GM10248 (cell line): ENCODE measurements at places on chromosomes 13 and 19.

DNA sequence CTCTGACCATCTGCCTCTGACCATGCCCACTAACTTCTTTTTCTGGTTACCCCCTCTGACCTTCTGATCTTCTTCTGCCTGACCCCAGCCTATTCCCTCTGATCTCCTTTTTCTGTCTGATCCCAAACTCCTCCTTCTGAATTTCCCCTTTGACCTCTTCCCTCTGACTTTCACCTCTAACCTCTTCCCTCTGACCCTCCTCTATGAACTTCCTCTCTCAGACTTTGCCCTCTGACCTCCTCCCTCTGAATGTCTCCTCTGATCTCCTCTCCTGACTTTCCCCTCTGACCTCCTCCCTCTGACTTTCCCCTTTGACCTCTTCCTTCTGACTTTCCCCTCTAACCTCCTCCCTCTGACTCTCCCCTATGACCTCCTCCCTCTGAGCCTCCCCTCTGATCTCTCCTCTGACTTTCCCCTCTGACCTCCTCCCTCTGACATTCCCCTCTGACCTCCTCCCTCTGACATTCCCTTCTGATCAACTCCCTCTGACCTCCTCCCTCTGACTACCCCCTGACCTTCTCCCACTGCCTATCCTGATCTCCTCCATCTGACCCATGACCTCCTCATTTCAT lies 3.5 kb downstream of the COL5A3 start:
- DNase-seq = no peak

- no peak for DNase-seq
Measured at GRCh38 chr13:51342706-51343105, 3.2 kb downstream of the SERPINE3 start.

- DNase-seq = no peak
Measured at GRCh38 chr13:51147732-51148131, 36.7 kb upstream of the C13orf42 start.

DNA sequence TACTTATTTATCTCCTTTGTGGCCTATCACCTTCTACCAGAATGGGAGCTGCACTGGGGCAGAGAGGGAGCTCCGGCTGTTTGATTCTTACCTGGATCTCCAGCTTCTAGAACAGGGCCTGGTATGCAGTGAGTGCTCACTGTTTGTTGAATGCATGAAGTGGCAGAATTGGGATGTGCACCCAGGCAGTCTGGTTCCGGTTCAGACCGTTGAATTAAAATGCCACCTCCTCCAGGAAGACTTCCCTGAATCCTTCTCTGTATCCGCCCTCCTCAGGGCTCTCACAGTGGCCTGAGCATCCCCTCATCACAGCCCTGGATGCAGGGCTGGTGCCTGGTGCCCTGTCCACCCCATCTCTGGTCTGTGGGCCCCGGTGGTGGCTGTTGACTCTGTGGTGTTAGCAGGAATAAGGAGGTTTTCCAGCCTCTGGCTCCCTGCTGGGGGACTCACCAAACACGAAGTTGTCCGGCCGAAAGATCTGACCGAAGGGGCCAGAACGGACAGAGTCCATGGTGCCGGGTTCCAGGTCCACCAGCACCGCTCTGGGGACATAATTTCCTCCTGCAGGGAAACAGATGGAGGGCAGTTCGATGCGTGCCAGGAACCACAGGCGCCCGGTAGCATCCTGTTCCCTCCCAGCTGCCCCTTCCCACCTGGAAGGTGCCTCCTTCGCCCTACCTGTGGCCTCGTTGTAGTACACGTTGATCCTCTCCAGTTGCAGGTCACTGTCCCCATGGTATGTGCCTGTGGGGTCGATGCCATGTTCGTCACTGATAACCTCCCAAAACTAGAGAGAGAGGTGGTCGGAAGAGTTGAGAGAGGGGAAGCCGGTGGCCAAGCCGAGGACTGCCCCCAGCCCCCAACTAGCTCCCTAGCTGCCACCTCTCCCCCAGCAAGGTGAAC lies 1.0 kb downstream of the TUBB4A start:
- no peak for DNase-seq

DNA sequence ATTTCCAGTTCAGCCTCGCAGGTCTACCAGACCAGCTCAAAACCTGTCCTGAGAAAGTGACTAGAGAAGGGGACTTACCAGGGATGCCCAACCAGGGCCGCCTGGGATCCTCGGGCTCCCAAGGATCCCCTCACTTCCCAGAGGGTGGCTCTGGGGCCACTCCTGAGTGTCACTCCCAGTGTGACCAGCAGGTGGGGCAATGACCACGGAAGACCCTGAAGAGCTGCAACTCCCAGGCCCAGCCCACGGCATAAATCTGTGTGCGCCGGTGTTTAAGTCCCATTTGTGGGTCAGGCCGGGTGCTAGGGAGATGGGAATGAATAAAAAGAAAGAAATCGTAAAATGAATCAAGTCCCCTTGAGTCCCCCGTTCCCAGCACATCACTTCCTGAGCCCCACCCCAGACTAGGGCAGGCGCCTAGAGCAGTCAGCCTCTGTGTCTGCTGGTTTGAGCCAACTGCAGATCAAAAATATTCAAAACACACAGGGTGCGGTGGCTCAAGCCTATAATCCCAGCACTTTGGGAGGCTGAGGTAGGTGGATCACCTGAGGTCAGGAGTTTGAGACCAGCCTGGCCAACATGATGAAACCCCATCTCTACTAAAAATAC lies 10.7 kb downstream of the PTGIR start:
- peak; percentile 82 for DNase-seq

GRCh38 chr13:29654843-29655547 lies 59.5 kb upstream of the SLC7A1 start:
- DNase-seq = no peak

DNA sequence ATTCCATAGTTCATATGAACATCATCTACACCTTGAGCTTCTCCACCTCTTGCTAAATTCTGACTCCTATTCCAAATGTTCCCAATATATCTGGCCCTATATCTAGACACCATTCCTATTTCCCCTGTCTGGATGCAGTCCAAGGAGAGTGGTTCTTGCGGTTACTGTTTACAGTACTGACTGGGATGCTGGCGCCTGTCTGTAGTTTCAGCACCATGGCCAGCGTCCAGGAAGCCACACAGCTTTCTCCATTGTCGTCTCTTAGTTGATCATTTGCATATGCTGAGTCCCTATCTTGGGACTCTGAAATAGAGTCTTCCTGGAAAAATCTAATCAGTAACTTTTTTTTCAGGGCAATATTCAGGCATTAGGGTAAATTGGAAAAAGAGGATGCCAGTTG lies 14.9 kb downstream of the LAIR2 start:
- peak; percentile 65 for DNase-seq

DNA sequence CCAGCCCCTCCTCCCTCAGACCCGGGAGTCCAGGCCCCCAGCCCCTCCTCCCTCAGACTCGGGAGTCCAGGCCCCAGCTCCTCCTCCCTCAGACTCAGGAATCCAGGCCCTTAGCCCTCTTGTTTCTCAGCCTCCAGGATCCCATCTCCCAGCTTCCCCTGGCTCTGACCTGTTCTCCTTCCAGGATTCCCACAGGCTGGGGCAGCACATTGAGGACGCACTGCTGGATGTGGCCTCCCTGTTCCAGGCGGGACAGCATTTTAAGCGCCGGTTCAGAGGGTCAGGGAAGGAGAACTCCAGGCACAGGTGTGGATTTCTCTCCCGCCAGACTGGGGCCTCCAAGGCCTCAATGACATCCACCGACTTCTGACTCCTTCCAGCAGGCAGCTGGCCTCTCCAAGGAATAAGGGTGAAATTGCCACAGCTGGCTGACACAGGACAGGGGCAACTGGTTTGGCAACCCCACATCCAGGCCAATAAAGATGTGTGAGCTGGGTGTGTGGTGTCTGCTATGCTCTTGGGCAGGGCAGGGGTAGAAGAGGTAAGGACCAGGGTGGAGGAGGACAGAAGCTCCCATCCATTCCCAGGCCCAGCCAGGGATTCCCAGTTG lies 22.4 kb downstream of the CPT1C start:
- no peak for DNase-seq

- DNase-seq = no peak
Measured at GRCh38 chr19:5343848-5344247, 3.2 kb upstream of the PTPRS start.

DNA sequence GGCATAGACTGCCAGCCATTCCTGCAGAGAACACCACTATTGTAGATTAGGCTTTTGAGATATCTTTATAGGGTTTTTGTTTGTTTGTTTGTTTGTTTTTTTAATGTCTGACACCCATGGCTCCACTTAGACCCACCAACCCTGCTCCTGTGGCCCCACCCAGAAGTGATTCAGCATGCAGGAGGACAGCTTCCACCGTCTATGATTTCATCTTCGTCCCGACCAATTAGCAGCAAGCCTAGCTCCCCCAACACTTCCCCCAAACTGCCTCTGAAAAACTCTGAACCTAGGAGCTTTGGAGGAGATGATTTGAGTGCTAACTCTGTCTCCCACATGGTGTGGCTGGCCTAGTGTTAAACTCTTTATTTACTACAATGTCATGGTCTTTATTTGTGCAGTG lies 108.3 kb upstream of the RXFP2 start:
- DNase-seq = no peak

DNA sequence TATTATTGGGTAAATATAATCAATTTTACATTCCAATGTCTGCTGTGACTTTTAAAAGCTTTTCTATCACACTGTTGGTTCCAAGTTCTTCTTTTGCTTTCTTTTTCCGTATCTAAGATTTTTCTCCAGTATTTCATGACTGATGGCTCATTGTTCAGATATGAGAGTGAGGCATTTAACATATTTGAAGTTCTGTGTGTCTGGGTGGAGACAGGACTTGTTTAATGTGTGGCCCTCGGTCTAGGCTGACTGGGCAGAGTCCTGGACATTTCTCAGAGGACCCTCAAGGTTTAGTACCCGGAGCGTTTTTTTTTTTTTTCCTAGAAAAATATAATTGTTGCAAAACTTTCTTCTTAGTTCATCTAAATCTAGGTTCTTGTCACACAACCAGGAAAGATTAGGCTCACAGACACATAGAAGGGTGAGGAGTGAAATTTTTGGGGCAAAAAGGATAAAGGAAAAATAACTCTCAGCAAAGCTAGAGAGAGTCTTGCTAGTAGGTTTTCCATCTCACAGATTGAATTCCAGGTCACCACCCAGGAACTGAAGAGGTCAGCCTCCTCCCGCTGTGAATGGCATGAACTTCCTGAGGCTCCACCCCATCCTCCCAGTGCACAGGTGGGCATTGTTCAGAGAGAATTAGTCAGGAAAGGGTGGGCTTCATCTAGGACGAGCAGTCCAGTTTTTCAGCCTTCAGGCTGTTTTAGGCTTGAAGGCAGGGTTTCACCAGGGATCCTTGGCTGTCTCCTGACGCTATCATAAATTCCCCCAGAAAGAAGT lies 1002.4 kb upstream of the PCDH9 start:
- no peak for DNase-seq

DNA sequence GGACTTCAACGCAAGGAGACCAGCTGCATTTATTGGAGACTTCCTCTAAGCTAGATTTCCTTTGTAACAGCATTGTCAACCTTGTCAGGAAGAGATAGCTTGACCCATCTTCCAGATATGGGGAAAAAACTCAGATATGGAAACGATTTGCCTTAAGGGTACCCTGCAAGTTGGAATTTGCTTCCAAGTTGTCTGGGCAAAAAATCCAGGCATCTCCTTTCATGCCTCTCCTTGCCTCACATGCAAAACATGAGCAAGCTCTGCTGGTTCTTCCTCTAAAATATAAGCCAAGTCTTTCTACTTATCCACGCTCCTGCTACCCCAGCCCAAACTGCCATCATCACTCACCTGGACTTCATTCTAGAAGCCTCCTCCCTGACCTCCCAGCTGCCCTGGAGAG lies 6.4 kb upstream of the DNMT1 start:
- DNase-seq = no peak

DNA sequence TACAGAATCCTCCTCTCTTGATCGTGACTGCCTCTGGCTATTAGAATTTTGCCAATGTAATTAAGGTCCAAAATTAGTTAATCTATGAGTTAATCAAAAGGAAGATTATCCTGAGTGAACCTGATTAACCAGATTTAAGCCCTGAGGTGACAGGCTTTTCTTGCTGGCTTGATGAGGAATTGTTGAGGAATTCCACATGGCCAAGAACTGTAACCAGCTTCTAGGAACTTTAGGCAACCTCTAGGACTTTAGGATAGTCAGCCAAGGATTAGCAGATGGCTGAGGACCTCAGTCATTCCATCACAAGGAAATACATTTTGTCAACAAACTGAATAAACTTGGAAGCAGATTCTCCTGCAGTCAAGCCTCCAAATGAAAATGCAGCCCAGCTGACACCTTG lies 84.8 kb downstream of the STOML3 start:
- DNase-seq = no peak
